Left cardiac atrium (tissue), 4 donors: ENCODE measurements at places on chromosomes 5 and 9. TPM values are rescaled to one million over a fixed set of nuclear protein-coding genes. Genes with fewer than 3 reads are reported as not detected.

Gene FAM81B
- 8.6 TPM for total RNA-seq

Gene GRXCR2
- 1.9 TPM for total RNA-seq

Gene SLCO6A1
- total RNA-seq, result not detected

Gene SH3RF2
- total RNA-seq, result 179 TPM

Gene LRRTM2
- 0.12 TPM for total RNA-seq

Gene LHX3
- total RNA-seq, result not detected

Gene BNC2
- 55.1 TPM for total RNA-seq
